ENCODE measurements at places on chromosomes 13 and 19.

GRCh38 chr19:29812080-29812880, 489 bp downstream of the CCNE1 start:
- DNase-seq, result no peak

DNA sequence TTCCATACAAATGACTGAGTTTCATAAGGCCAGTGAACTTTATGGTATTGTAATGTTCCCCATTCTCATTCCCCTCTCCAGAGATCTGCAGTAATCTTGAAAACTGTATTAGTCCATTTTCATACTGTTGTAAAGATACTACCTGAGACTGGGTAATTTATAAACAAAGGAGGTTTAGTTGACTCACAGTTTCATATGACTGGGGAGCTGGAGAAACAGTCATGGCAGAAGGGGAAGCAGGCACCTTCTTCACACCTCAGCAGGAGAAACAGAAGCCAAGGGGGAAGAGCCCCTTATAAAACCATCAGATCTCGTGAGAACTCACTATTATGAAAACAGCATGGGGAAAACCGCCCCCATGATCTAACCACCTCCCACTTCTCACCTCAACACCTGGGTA, 318.7 kb upstream of the KLF12 start:
- no peak for DNase-seq

- peak; percentile 73 for DNase-seq
Observed at GRCh38 chr19:44356383-44357111, at the start of gene ZNF112. TSS of gene ZNF112 (minus strand) at chr19:44356680. CDS start at chr19:44340539, 16,141 bp downstream.

GRCh38 chr19:16342002-16342715, 17.5 kb downstream of the KLF2 start:
- no peak for DNase-seq

DNA sequence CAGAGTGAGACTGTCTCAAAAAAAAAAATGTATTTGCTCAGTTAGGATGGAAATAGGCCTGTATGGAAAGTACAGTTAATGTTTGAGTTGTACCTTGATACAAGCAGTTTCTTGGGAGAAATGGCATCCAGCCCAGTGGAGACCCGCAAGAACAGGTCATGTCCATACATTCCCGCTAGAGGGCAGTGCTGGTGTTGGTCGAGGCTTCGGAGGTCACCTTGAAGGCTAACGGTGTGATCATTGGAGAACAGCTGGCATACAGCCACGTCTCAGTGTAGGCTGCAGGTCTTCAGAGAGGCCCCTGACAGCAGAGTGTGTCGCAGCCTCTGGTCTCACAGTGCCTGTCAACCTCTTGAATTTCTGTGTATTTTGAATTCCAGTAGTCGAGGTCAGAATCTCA, 7.5 kb downstream of the ZNF610 start:
- DNase-seq, result peak; percentile 51

DNA sequence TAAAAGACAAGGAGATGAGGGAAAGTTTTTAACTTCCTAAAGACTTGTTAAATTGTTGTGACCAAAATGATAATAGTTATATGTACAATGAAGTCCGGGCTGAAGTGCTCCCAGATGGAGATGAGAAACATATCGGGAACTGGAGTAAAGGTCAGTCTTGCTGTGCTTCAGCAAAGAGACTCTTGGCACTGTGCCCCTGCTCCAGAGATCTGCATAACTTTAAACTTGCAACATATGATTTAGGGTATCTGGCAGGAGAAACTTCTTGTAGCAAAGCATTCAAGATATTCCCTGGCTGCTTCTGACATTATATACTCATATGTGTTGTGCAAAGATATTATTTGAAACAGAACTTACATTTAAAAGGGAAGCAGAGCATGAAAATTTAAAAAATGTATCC, 786.6 kb upstream of the SLITRK6 start:
- DNase-seq, result no peak

DNA sequence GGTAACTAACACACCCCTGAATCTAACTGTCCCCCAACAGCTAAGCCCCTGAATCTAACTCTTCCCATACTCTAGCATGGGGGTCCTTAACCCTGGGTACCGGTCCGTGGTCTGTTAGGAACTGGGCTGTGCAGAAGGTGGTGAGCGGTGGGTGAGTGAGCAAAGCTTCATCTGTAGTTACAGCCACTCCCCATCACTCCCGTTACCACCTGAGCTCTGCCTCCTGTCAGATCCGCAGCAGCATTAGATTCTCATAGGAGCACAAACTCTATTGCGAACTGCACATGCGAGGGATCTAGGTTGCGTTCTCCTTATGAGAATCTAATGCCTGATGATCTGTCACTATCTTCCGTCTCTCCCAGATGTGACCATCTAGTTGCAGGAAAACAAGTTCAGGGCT, 6.2 kb upstream of the PHLDB3 start:
- no peak for DNase-seq
